Effector memory CD8-positive, alpha-beta T cell (primary cell): ENCODE measurements at places on chromosomes 1 and 21.

DNA sequence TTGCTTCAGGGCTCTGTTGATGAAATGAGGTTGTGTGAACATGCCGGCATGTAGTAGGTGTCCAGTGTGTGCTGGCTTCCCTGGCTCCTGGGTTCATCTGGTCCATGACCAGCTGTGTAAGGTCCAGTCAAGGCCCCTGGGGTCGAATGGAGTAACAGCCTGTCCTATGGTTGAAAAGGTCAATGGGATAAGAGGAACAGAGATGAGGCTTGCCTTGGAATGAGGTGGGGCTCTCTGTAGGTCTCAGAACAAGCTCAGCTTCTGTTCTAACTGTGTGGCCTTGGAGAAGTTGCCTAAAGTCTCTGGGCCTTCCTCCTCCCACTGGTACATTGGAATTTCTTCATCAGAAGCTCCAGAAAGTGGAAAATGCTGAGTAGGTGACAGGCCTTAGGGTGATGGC is 26.6 kb downstream of the RPS6KA1 start:
- no peak for DNase-seq

GRCh38 chr1:30750731-30751291 is 6.8 kb downstream of the LAPTM5 start:
- no peak for DNase-seq

GRCh38 chr1:1988061-1988945 is 15.3 kb downstream of the CFAP74 start:
- DNase-seq: no peak

DNA sequence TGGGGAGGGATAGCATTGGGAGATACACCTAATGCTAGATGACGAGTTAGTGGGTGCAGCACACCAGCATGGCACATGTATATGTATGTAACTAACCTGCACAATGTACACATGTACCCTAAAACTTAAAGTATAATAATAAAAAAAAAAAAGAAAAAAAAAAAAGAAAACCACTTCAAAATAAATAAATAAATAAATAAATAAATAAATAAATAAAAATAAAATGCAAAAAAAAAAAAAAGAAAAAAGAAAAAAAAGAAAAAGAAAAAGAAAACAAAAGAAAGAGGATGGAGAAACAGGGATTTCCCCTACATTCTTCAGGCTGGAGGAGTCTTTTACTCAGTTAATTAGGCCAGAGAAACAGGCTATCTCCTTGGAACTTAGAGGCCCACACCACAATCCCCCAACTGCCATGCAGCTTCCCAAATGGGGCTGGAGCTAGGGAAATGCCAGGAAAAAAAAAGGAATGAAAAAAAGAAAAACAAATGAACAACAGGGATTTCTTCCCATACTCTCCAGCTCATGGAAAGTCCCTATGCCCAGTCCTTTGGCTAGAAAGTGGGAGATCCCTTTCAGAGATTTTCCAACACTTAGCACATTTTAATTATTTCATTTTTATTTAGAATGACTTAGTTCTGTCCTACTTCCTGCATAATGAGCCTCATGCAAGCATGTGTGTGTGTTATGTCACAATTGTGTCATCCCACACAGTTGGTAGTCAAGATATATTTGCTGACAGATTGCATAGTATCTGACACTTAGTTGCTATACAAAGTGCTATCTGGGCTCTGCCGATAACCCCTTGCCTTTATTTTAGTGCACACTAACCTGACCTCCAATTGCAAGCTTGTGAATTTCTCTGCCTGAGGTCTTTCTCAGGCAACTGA is 486.4 kb downstream of the PLPP3 start:
- no peak for DNase-seq
